Effector memory CD8-positive, alpha-beta T cell (primary cell): ENCODE measurements at places on chromosomes 12 and 14.

GRCh38 chr12:113120670-113121370 lies 14.7 kb downstream of the RASAL1 start:
- no peak for DNase-seq

DNA sequence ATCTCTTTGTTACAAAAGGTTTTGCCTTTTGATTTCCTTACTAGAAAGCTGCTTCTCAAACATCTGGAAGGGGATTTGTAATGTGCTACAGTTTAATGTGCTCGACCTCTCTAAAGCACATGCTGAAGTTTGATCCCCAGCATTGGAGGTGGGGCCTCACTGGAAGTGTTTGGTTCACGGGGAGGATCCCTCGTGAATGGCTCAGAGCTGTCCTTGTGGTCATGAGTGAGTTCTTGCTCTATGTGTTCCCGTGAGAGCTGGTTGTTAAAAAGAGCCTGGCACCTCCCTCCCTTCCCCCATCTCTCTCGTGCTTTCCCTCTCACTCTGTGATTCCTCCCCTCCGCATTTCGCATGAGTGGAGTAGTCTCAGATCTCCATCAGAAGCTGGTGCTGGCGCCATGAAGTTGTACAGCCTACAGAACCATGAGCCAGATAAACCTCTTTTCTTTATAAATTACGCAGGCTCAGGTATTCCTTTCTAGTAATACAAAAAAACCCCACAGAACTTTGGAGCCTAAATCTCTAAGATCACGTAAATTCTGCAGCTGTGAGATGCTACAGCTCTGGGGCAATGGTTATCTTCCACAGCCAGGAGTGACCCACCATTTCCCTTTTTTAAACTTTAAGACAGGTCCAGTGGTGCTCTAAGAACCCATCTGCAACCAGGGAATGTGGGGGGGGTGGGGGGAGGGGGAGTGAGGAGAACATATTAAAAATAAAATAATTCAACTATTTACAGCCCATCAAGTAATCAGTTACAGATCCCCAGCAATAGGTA lies 214.4 kb downstream of the FOXN3 start:
- no peak for DNase-seq

- no peak for DNase-seq
Measured at GRCh38 chr12:66877925-66878324, 199.0 kb upstream of the GRIP1 start.

GRCh38 chr12:101570047-101570446 lies 24.7 kb upstream of the MYBPC1 start:
- DNase-seq: no peak

DNA sequence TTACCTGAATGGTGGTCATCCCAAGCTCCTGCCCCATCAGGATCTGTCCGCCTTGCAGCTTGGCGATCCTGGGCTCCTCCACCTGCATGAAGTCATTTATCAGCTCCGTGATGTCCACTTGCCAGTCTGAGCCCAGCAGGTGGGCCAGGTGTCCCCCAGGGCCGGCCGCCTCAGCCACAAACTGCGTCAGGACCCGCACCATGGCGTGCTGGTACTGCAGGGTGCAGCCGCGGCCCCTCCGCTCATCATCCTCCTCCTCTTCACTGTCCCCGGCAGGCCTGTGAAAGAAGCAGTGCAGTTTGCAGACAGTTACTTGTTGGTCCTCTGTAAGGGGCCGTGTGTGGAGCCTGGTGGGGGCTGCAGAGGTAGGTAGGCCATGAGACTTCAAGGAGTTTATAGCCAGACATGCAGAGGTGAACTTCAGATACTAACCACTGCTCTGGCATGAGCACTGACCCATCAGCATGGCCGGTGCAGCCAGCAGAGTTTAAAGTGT lies 228.5 kb downstream of the GLT1D1 start:
- DNase-seq: no peak

GRCh38 chr14:29926228-29926627 lies 1.4 kb downstream of the PRKD1 start:
- DNase-seq: no peak

DNA sequence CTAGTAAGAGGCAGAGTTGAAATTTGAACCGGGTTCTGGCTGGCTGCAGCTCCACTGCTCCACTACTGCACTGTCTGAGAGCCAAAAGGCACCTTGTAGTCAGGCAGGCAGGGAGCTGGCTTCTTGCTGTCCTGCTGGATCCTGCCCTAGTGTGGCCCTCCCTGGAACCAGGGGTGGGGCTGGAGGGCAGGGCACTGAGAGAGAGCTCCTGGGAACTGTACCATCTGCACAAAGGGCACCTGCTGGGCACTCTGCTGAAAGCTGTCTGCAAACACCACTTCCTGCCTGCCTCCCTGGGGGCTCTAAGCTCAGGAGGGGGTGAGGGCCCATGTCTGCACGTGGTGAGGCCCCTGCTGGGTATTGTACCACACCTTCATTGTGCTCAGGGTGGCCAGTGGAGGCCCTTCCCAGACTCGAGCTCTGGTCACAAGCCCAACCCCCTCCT lies 19.0 kb upstream of the TCL1B start:
- DNase-seq: no peak

GRCh38 chr12:49936925-49937324 lies 13.6 kb upstream of the AQP2 start:
- DNase-seq: no peak

DNA sequence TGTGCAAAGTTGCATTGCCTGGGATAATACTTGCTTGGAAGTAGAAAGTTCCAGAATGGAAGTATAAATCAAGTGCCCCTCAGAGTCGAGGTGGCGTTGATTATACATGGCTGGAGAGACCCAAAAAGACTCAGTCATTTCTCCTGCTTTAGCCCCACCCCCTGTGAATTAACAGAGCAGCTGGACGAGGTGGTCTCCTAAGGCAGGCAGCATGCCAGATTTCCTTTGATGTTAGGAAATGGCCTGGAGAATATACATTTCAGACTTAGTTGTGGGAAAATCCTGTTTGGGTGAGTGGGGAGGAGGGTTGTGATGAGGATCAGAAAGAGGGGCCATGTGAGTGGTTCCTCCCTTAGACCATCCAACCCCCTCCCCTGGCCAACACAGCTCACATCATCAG lies 406.1 kb upstream of the TMPO start:
- DNase-seq: no peak

DNA sequence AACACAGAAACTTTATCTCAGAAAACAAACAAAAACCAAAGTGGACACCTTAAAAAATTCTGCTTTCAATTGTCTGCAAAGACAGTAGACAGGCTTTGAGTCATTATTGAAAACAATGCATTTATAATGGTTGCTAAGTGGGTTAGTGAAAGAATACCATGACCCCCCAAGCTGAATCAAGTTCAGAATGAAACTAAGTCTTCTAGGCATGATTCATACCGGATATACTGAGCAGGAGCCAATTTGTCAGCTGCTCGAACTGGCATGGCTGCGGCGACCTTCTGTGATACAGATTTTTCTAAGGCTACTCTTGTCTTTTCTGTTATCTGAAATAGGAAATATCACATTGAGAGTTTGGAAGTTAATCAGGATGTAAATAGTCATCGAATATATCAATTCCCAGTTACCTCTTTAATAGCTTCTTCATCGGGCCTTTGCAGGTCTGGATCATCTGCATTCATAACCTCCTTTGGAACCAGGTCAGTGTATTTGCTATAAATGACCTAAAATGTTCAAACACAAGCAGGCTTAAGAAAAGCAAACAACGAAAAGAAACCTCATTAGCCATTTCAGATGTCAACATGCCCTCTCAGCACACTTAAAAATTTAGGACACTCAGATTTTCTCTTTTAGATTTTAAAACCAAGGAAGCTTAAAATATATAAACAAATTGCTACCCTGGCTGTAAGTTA lies 22.3 kb downstream of the SNW1 start:
- no peak for DNase-seq

DNA sequence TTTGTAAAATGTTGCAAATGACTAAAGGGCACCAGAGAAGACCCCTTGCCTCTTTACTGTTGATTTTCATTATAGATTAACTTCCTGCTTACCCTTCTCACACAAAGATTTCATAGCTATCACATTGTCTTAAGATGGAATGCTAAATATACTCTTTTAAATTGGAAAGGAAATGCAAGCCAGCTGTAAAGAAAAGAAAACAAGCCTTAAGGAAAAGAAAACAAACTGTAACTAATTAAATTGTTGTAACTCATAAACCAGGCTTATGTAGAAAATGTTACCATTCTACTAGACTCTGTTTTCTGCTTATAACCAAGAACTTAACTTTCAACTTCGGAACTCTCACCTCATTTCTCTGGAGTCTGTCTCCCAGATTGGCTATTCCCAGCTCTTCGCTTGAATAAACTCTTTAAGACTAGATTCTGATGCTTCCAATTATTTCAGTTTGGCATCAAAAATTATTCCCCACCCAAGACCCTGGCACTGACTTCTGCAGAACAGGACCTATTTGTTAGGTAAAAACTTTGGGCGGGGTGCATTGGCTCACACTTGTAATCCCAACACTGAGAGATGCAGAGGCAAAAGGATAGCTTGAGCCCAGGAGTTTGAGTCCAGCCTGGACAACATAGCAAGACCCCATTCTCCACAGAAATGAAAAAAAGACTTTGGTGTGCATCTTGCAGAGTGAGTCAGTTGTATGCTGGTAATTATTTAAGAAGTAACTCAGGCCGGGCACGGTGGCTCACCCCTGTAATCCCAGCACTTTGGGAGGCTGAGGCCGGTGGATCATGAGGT lies 36.6 kb upstream of the CIT start:
- DNase-seq: no peak

- DNase-seq: no peak
Measured at GRCh38 chr12:122851820-122852219, 16.6 kb downstream of the HIP1R start.

DNA sequence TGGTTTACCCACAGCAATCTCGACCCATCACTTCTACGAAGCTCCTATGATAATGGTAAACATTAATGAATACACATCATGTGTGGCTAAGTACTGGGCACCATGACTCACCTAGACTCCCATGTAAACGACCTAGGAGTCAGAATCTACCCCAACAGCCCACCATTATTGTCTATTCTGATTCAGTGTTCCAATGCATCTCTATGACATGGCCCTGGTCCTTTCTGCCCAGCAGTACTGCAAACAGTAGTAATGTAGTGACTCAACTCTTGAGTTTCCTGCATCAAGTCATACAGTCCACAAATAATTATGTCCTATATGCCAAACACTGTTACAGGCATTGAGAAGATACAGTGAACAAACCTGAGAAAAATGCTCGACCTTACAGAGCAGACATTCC lies 14.6 kb downstream of the GTF2A1 start:
- DNase-seq: no peak

- DNase-seq: no peak
Measured at GRCh38 chr14:104428333-104428851, 151.2 kb upstream of the C14orf180 start.

GRCh38 chr14:91344096-91344495 lies 73.5 kb downstream of the CCDC88C start:
- no peak for DNase-seq

DNA sequence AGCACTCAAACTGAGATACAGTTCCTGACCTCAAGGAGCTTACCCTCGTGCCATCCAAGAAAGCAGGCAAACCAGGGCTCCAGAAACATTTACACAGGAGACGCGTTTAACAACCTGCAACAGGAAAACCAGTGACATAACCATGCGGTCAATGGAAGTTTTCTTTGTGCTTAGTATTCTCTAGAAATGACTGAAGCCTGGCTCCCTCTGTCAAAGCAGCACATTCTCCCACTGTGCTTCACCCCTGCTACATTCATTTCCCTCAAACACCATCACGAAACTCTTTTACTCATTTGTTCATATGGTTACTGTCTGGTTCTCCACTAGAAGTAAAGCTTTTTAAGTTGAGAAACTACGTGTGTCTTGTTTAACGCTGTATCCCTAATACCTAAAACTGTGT lies 161.3 kb upstream of the CCND2 start:
- no peak for DNase-seq
